ENCODE measurements at places on chromosomes 11 and 22. TPM values are rescaled to one million over a fixed set of nuclear protein-coding genes. Genes with fewer than 3 reads are reported as not detected.
A peak's percentile ranks its signal among the peaks of the same experiment; 100 is the strongest.

- H3K36me3 ChIP-seq = no peaks in the 10 kb centered on the region
- H3K27ac ChIP-seq = no peak overlapping the region
- H3K27me3 ChIP-seq = peaks cover 8% of the 10 kb centered on the region
Measured at GRCh38 chr22:47621253-47621652, 858.8 kb downstream of the TBC1D22A start.

DNA sequence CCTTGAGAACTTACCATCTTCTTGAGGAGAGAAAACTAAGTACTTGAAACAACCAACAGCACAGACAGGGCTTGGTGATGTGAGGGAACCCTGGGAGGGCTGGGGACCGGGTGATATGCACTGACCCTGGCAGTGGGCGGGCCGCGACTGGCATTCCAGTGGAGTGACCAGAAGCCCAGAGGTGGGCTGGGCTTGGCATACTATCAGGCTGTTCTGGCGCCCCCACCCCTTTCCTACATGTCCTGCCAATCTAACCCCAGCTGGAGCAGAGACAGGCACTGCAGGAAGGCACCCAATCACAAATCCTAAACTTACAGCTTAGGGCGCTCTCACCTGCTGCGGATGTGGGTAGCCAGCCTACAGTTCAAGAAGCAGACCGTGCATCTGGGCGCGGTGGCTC lies 54.0 kb upstream of the GCAT start:
- no peak overlapping the region for H3K27ac ChIP-seq
- H3K4me1 ChIP-seq = peaks cover 49% of the 10 kb centered on the region
- H3K27me3 ChIP-seq = no peaks in the 10 kb centered on the region
- H3K36me3 ChIP-seq = peaks cover 55% of the 10 kb centered on the region

GRCh38 chr22:41576877-41577276 lies 12.8 kb downstream of the PMM1 start:
- peaks cover 10% of the 10 kb centered on the region for H3K4me1 ChIP-seq
- no peaks in the 10 kb centered on the region for H3K27me3 ChIP-seq
- no peak overlapping the region for H3K4me3 ChIP-seq
- H3K36me3 ChIP-seq = peaks cover 50% of the 10 kb centered on the region

DNA sequence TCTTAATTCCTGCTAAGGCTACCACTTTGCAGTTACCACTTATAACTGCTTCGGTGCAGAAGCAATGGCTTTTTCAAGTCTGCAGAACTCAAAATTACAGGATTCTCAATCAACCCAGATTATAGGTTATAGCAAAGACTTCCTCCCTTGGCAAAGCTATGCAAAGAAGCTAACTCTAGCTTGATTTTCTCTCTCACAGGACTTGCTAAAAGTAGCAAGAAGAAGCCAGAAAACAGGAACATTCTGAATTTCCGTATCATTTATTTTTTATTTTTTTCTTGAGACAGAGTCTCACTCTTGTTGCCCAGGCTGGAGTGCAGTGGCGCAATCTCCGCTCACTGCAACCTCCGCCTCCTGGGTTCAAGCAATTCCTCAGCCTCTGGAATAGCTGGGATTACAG lies 10.7 kb upstream of the PLEKHB1 start:
- no peaks in the 10 kb centered on the region for H3K36me3 ChIP-seq
- H3K4me3 ChIP-seq = no peak overlapping the region
- no peak overlapping the region for H3K27ac ChIP-seq
- H3K27me3 ChIP-seq = no peaks in the 10 kb centered on the region
- no peak for DNase-seq
- no peaks in the 10 kb centered on the region for H3K4me1 ChIP-seq

GRCh38 chr22:39216143-39216490 lies 28.7 kb downstream of the PDGFB start:
- H3K36me3 ChIP-seq = no peaks in the 10 kb centered on the region
- H3K4me3 ChIP-seq = no peak overlapping the region
- no peak for DNase-seq
- no peaks in the 10 kb centered on the region for H3K4me1 ChIP-seq
- H3K27ac ChIP-seq = no peak overlapping the region

DNA sequence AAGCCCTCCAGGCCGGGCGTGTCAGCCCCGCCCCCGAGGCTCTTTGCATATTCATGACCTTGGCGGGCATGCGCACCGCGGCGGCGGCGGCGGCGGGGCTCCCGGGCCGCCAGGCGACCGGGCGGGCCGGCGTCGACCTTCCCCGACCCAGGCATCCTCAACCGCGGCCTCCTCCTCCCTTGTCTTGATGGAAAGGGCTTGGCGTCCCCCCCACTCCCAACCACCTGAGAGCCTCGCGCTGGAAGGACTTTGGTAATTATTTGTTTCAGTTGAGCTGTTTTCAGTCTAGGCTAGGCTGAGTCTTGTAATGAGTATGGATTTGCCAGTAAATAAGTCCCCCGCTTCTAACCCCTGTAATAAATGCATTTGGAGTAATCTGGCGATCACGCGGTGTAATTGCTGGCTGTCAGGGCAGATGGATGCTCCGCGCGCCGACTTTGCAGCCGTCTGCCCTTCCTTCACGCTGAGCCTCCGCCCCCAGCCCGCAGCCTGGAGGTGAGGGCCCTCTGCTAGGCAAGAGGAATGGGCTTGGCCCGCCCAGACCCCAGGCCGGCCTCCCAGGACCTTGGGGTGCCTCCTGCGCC lies 25.2 kb downstream of the FLRT1 start:
- no peaks in the 10 kb centered on the region for H3K36me3 ChIP-seq
- H3K4me1 ChIP-seq = peaks cover 48% of the 10 kb centered on the region
- H3K27me3 ChIP-seq = peaks cover 32% of the 10 kb centered on the region
- peak overlapping the region; percentile 18 for H3K4me3 ChIP-seq
- no peak overlapping the region for H3K27ac ChIP-seq

- no peak overlapping the region for H3K4me3 ChIP-seq
- no peaks in the 10 kb centered on the region for H3K36me3 ChIP-seq
- H3K4me1 ChIP-seq = peaks cover 16% of the 10 kb centered on the region
- no peak overlapping the region for H3K27ac ChIP-seq
- DNase-seq = no peak
Measured at GRCh38 chr11:70666311-70666710, 268.0 kb downstream of the CTTN start.

- no peak overlapping the region for H3K27ac ChIP-seq
- no peaks in the 10 kb centered on the region for H3K36me3 ChIP-seq
Measured at GRCh38 chr11:112516261-112516660, 255.6 kb upstream of the PLET1 start.

GRCh38 chr11:109439684-109440083 lies 17.7 kb downstream of the C11orf87 start:
- H3K4me1 ChIP-seq = no peaks in the 10 kb centered on the region
- no peaks in the 10 kb centered on the region for H3K36me3 ChIP-seq
- DNase-seq = no peak
- no peak overlapping the region for H3K4me3 ChIP-seq
- no peaks in the 10 kb centered on the region for H3K27me3 ChIP-seq
- no peak overlapping the region for H3K27ac ChIP-seq

GRCh38 chr11:107957109-107957588 lies 28.9 kb downstream of the RAB39A start:
- H3K4me1 ChIP-seq = no peaks in the 10 kb centered on the region
- H3K27ac ChIP-seq = no peak overlapping the region
- no peaks in the 10 kb centered on the region for H3K36me3 ChIP-seq

DNA sequence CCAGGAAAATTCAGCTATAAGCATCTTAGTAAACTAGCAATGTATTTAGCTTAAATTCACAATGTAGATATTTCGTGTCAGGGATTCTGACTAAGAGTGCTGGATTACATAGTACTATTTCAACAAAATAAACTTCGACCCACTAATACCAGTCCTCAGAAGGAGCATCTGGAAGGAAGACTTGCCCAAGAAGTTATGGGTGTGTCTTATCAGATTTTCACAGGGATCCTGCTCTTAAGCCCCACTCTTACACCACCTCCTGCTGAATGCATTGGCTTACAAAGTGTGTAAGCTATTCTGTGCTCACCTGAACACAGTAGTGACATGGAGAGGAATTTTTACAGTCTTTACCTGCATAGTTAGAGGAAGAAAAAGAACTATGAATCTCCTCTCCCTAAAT lies 35.4 kb upstream of the ANO5 start:
- no peaks in the 10 kb centered on the region for H3K27me3 ChIP-seq
- H3K4me3 ChIP-seq = no peak overlapping the region
- H3K27ac ChIP-seq = no peak overlapping the region
- H3K36me3 ChIP-seq = no peaks in the 10 kb centered on the region

- no peaks in the 10 kb centered on the region for H3K36me3 ChIP-seq
- H3K27me3 ChIP-seq = peaks cover 4% of the 10 kb centered on the region
- peaks cover 4% of the 10 kb centered on the region for H3K4me1 ChIP-seq
- no peak overlapping the region for H3K27ac ChIP-seq
Measured at GRCh38 chr11:67996622-67997474, 7.0 kb downstream of the UNC93B1 start.

DNA sequence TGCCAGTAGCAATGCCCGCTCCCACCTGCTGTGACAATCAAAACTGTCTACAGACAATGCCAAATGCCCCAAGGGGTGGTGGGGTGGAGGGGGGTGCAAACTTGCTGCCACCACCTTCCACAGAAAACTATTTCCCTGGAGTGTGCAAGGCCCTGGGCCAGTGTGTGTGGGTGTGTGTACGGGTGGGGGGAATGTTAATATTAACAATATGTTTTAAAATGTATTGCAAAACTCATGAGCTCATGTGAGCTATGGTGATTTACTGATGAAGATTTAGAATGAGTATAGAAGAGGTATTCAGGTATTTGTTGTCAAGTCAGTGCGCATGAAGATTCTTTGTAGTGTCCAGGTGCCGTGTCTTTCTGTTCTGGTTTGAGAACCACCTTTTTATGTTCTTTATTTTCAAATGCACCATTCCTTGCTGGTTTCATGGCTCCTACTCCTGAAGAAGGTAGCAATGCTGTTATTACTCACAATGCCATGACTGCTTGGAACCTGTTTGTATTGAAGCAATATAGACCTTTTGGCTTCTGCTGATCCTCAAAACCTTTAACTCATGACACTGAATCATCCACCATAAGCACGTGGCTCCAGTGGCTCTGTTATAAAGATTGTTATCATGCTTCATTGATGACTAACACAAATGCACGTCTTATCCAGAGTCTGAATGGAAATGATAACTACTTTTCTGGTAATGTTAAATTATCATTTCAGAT lies 29.9 kb upstream of the AQP11 start:
- DNase-seq = no peak
- H3K4me3 ChIP-seq = no peak overlapping the region
- H3K27ac ChIP-seq = no peak overlapping the region

DNA sequence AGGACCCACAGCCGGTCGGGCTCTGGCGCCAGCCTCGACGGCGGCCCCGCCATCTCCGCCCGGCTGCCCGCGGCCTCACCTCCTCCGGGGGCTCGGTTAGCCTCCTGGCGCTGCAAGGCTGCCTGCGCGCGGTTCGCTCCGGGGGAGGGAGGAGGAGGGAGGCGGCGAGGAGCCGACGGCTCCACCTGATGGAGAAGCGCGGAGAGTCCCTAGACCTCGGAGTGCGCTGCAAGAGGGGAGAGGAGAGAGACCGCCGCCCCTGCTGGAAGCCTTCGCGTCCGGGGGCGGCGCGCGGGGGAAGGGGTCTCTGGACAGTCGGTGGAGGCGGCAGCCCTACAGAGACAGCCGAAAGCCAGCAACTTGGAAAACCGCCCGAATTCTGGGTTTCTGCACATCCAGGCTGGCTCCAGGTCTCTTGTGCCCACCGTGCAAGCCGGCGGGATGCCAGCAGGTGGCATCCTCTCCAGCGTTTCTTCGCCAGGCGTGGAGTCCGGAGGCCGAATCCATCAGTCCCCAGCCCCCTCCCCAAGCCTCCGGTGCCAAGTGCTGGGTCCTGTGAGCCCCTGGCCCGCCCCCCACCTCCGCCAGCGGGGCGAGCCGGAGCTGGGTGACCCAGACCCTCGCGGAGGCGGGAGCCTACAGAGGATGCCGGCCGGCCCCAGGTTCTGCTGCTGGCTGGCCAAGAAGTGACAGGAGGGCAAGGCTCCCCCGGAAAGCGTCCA lies 2.9 kb upstream of the KIRREL3 start:
- peak overlapping the region; percentile 7 for H3K4me3 ChIP-seq
- peaks cover 23% of the 10 kb centered on the region for H3K4me1 ChIP-seq
- H3K27me3 ChIP-seq = peaks cover 74% of the 10 kb centered on the region
- H3K36me3 ChIP-seq = no peaks in the 10 kb centered on the region

- no peaks in the 10 kb centered on the region for H3K36me3 ChIP-seq
- DNase-seq = no peak
- H3K4me3 ChIP-seq = no peak overlapping the region
- no peaks in the 10 kb centered on the region for H3K4me1 ChIP-seq
- H3K27ac ChIP-seq = no peak overlapping the region
Measured at GRCh38 chr11:92557879-92558278, 333.3 kb downstream of the FAT3 start.

DNA sequence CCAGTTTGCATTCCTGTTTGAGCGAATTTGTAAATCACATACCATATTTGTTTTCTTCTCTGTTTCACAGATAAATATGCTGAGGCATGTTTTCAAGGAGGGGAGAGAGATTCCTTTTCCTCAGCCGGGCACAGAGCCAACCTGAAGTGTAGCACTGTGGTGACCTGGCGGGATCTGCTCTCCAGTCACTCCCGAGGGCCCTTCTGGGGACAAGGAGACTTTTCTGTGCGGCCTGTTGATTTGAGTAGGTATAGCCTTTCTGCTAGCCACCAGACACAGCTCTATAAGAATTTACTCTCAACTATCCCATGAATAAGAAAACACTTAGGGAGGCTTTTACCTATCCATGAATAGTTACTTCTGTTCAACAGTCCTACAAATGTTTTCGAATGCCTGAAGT lies 63.5 kb upstream of the FDX1 start:
- H3K4me1 ChIP-seq = peaks cover 7% of the 10 kb centered on the region
- DNase-seq = peak; percentile 46
- no peak overlapping the region for H3K4me3 ChIP-seq
- no peak overlapping the region for H3K27ac ChIP-seq
- H3K27me3 ChIP-seq = no peaks in the 10 kb centered on the region

GRCh38 chr22:20807315-20807752 lies 33.4 kb downstream of the SERPIND1 start:
- no peaks in the 10 kb centered on the region for H3K27me3 ChIP-seq
- H3K4me1 ChIP-seq = no peaks in the 10 kb centered on the region
- H3K27ac ChIP-seq = no peak overlapping the region
- H3K4me3 ChIP-seq = no peak overlapping the region

GRCh38 chr11:34960277-34960676 lies 43.9 kb downstream of the PDHX start:
- no peak overlapping the region for H3K27ac ChIP-seq
- H3K4me3 ChIP-seq = no peak overlapping the region
- DNase-seq = no peak

GRCh38 chr11:78807351-78807750 lies 232.7 kb upstream of the NARS2 start:
- no peaks in the 10 kb centered on the region for H3K4me1 ChIP-seq
- H3K4me3 ChIP-seq = no peak overlapping the region
- no peaks in the 10 kb centered on the region for H3K36me3 ChIP-seq

BAIAP2L2 gene
- 0.22 TPM for total RNA-seq

APOBEC3G gene
- 3.4 TPM for total RNA-seq

FGF19 gene
- total RNA-seq = 0.44 TPM

CATSPERZ gene
- not detected for total RNA-seq

CARD16 gene
- 8.3 TPM for total RNA-seq

RAB39A gene
- 0.58 TPM for total RNA-seq

PKNOX2 gene
- 11.5 TPM for total RNA-seq

NAALADL1 gene
- 13.6 TPM for total RNA-seq

OR52H1 gene
- 0.22 TPM for total RNA-seq

SLC22A25 gene
- total RNA-seq = 0.04 TPM

GAL3ST1 gene
- 3.0 TPM for total RNA-seq
